ENCODE measurements at places on chromosomes 11 and 22.

- DNase-seq = no peak
Measured at GRCh38 chr11:12292766-12293165, 84.6 kb upstream of the PARVA start.

DNA sequence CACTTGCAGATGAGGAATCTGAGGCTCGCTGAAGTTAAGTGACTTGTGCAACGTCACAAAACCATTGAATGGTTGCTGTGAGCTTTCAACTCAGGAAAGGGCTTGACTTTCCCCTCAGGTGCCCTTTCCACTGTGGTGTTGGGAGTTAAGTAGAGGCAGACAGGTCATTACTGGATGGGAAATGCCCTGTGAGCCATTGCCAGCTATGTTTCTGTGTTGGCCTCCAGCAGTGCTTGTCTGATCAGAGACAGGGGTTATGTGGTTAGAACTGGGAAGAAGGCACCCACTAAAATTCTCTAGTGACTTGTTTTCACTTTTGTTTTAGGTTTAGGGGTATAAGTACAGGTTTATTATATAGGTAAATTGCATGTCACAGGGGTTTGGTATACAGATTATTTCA, 96.6 kb downstream of the FDX1 start:
- no peak for DNase-seq

GRCh38 chr22:46929046-46929709, 166.7 kb downstream of the TBC1D22A start:
- DNase-seq = no peak

GRCh38 chr11:65305501-65306268, 9.0 kb upstream of the CDC42EP2 start:
- peak; percentile 88 for DNase-seq

DNA sequence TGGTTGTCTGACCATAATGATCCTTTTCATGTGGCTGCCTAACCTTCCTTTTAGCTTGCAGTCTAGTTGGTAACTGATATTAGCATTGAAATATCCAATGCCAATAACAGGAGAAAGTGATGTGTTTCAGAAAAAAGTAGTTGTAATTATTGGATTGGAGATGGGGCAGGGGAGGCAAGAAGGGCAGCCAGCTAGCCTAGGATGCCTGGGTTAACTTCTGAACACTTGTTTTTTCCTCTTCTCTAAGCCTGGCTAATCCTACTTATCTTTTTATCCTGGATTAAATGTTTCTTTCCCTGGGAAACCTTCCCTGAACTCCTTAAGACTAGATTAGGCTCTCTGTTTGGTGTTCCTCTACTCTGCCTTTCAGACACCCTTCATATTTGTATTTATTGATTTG, 380.2 kb downstream of the TMEM135 start:
- DNase-seq = no peak

DNA sequence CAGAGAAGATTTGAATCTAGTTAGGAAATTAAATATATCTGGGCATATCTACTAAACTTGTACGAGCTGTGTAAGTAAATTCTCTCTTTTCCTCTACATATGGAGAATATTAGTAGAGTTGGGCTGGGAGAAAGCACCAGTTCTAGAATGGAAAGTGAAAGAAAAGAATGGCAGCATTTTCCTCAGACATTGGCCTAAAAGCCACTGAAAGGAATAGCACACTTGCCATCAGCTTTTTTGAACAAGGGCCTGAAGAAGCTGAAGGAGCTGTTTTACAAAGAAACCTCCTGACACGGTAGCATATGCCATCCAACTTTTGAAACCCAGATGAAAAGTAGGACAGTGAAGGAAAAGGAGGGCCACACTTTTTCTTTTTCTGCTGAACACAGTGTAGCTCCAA, 1563.7 kb upstream of the TENM4 start:
- DNase-seq = no peak

DNA sequence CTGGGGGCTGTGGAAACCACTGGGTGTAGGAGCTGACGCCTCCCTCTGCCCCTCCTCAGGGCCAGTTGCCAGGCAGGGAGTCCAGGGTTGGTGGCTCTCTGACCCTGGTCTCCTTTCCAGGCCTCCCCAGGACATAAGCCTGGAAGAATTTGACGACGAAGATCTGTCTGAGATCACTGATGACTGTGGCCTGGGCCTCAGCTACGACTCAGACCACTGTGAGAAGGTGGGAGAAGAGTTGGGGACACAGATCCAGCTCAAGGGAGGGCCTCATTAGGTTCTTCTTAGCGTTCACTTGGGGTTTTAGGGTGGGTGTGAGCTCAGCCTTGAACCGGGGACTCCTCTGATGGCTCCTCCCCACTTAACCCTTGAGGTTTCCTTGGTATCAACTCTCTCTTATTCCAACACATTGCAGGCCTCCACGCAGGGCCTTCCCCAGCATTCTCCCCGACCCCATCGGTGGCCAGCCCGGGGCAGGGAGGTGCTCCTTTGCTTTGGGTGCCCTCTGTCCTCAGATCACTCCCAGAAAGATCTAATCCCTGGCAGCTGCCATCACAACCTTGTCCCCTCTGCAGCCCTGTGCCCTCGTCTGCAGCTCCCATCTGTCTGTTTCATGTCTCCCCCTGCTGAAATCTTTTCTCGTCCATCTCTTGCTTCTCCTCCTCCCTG, 1.2 kb downstream of the MAPK8IP2 start:
- no peak for DNase-seq
